Right hindlimb (tissue), 1 donor: ENCODE measurements at places on chromosomes 1 and 21.

GRCh38 chr1:63602629-63603028, 9.4 kb downstream of the PGM1 start:
- no peak for DNase-seq

DNA sequence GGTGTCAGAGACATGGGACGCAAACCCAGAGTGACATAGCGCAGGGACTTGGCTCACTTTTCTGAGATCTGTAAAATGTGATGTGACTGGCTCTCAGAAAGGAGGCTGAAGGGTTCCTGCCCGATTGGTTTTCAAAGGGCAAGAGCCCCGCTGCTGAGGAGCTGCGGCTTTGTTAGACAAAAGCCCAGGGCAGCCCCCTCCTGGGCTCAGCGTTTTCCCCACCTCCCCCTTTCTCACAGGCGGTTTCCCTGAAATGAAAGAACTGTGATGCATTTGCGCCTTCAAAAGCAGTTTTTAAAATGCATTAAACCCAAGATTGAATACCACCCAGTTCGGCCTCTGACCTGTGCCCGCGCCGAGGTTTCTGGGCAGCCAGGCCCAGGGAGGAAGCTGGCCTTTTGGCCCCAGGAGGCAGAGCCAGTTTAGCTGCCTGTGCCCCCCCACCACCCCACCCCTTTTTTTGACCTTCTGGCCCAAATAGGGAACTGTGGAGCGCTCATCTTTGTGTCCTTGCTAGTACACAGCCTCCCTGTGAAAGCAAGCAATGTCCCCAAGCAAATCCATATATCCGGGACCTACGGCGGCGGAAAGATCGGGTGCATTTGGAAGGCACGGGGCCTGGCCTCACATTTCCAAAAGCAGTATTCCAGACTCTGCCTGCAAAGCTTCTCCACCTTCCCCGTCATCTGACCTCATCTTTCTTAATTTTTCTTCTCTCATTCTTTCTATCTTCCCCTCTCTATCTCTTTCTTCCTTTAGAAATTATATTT, 28.6 kb downstream of the CD247 start:
- no peak for DNase-seq

DNA sequence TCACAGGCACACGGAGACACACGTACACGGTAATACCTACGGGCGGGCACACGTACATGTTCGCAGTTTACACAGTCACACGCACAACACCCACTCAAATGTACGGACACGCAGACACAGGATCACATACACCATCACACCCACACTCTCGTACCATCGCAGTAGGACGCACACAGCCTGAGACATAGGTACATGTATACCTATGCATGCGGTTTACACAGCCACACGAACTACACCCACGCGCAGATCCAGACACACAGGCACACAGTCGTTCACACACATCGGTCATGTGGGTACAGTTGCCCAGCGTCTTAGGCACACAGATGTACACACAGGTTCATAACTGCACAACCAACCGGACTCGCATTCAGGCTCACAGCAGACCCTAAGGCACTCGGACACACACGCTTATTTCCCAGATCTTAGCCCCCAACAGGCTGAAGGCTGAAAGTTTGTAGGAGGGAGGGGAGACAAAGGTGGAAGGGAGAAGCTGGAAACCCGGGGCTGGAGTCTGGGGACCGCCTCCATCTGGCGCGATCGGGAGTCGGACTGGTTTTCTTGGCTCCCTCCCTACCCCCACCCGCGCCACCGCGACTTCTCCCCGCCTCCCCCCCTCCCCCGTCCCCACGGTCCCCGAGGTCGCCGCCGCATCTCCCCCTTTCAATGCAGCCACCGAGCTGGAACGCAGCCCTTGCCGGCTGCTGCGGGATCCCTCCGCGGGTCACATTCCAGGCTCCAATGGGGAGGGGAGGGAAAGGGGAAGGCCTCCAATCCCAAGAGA, 51.9 kb upstream of the SYNC start:
- peak; percentile 34 for DNase-seq

DNA sequence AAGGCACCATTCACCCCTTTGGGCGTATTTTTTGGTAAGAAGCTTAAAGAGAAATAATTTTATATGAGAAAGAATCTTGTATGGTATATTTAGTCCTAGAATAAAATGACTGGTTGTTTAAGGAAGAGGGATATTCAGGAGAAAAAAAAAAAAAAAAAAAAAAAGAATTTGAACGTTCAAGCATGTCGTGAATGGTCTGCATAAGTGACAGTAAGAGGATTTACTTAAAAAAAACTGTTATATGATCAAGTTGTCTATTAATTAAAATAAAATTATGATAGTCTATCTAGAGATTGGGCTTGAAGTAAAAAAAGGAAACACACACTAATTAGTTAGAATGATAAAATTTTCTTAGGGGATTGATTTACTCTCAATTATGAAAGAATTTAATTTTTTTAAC, 11.7 kb upstream of the OR14I1 start:
- no peak for DNase-seq

DNA sequence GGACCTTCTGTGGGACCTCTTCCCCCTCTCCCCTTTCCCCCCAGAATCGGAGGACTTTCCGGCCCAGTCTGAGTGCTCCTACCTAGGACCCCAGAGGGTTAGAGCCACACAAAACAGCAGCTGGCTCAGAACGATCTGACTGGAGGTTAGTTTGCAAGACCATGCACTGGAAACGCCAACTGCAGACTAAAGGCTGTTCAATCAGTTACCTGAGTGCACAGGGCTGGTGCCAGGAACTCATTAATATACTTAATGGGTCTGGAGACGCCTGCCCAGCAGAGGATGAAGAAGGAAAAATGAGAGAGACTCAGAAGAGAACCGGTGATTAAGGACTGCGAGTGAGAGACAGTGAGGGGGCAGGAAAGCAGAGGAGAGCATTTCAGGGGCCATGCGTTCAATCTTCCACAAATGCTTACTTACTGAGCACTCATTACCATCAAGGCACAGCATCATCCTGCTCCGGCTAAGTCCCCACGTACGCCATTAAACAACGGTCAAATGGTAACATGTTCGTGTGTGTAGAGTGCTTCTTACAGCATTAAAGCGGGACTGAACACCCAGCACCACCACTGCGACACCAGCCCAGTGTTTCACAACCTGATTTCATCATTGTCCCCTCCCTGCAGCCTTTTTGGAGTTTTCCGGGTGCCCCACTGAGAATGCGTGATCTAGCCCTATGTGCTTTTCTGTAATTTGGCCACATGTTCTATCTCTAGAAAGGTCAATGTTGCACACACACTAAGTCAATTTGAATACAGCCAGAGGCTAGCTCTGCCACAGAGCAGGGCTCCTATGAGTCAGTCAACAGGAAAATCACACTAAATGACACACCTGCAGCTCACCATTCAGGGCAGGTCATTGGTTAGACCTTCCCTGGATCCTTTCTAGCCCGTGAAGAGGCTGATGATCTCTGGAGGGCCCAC, 7.6 kb downstream of the ENO1 start:
- DNase-seq: no peak

- DNase-seq: no peak
Measured at GRCh38 chr1:171311771-171312558, 2.0 kb upstream of the FMO4 start.

DNA sequence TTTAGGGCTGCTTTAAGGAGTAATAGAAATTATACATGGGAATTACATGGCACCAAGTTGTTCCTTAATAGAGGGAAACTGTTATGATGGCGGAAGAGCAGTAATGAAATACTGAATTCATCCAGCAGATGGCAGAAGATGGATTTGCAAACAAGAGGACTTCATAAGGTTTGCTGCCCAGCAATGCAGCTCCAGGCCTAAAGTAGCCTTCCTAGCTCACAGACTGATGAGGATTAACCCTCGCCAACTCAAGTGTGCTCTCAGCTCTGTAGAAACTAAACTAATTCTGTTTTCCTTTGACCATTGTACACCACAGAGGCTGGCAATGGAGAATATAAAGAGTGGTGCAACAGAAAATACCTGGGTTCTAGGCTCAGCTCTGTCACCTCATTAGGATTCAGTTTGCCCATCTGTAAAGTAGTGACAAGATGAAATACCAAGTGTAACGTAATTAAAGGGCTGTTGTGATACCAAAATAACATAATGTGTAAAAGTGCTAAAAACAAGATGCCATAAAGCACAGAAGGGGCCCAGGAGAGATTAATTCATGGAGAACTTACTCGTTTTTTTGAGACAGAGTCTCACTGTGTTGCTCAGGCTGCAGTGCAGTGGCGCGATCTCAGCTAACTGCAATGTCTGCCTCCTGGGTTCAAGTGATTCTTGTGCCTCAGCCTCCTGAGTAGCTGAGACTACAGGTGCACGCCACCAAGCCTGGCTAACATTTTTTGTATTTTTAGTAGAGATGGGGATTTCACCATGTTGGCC, 102.4 kb upstream of the SERBP1 start:
- DNase-seq: peak; percentile 57

DNA sequence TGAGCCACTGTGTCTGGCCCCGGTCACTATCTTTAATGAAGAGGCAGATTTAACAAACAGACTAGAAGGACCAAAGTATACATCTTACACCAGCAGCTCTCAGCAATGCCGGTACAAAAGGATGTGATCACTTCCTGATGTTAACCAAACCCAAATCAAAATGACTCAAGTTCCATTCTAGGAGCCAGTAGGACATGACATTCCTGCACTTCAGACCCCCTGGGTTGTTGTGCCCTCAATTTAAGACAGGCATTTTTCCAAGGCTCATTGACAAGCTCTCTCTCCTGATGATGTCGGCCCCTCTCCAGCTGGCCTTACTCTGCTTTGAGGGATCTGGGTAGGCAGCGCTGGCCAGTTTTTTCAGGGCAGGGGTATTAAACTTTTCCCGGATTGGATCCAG, 35.1 kb downstream of the YARS1 start:
- DNase-seq: no peak
